Posterior cingulate gyrus (tissue), 11 donors: ENCODE measurements at places on chromosomes 11 and 22.

DNA sequence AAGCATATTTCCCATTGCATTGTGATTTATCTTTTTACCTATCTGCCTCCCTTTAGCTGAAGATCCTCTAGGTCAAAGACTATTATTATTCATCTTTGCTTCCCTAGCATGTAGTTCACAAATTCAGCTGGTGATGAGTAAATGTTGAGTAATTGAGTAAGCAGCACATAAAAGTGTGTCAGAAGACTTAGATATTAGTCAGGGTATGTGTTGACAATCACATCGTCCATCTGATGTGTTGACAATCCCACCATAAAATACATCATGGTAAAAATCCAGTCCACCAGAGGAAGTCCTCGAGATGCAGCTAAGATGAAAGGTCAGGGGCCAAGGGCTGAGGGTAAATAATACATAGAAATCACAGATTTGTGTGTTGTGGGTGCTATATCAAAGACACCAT lies 22.9 kb upstream of the ABTB2 start:
- no peak for DNase-seq

- no peak for DNase-seq
Observed at GRCh38 chr11:115764176-115764575, 260.0 kb upstream of the CADM1 start.

DNA sequence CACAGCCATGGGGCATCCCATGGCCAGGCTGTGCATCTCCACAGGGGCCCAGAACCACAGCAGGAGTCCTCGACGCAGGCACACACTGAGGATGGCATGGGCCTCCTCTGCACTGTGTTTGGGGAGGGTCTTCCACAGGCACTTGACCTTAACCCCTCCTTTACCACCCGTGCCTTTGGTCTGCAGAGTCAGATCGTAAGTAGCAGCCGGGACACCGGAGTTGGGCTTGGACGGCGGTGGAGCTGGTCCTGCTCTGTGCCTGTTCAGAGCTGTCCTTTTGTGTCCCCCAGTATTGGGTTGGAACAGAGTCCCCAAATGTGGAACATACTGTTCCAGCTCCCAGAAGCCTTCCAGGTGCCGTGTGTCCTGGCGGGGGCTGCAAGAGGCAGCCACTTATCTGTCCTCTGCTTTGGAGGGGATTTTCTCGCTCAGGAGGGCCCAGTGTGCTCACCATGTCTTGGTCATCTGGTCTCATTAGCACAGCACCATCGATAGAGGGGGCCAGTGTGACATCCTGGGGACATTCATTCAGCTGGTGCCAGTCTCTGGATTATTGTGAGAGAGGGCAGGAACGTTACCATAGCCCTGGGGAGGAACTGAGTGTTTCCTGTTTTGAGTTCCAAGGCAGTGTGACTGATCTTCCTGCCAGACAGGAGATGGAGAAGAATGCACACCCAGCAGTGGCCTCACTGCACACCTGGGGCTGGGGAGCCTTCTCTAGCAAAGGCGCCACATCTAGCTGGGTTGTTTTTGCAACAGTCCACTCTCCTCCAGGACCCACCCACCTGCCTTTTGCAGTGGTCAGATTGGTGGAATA lies 12.4 kb downstream of the CRELD2 start:
- DNase-seq, result peak; percentile 74

GRCh38 chr11:117690484-117691217 lies 106.4 kb downstream of the DSCAML1 start:
- DNase-seq, result no peak

DNA sequence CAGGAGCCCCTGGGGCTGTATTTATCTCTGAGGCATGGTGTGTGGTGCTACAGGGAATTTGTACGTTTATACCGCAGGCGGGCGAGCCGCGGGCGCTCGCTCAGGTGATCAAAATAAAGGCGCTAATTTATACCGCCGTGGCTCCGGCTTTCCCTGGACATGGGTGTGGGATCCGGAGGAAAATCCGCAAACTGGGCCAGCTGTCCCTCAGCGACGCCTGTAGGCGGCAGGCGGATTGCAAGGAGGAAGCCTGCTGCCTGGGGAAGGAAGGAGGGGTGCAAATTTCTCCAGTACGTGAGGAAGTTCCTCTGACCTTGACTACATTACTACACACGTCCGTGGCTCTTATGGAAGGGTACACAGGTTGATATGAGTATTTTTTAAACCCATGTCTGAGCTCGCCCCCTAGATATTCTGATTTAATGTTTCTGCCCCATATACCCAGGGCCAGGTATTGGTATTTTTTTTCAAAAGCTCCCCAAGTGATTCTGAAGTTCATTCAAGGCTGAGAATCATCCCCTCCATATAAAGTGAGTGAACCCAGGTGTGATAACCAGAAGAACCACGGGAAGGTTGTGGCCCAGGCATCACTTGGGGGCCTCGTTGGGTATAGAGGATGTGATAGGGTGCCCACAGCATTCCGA lies 2.8 kb downstream of the MYOD1 start:
- DNase-seq, result no peak

DNA sequence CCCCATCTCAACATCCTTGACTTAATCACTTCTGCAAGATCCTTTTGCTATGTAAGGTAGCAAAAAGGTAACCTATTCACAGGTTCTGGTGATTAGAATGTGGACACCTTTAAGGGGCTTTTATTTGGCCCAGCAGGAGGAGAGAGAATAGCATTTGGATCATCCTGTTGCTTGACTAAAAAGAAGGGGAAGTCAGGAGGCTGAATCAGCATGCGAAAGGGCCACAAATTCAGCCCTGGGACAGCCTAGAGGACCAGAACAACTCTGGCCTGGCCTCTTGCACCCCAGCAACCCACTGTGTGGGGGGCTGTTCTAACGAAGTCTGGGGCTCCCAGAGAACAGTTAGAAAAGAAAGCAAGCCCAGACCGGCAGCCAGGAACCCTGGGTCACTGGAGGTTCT lies 3.2 kb upstream of the HMOX1 start:
- no peak for DNase-seq

- DNase-seq, result peak; percentile 95
Observed at GRCh38 chr11:78798663-78799062, 224.0 kb upstream of the NARS2 start.

DNA sequence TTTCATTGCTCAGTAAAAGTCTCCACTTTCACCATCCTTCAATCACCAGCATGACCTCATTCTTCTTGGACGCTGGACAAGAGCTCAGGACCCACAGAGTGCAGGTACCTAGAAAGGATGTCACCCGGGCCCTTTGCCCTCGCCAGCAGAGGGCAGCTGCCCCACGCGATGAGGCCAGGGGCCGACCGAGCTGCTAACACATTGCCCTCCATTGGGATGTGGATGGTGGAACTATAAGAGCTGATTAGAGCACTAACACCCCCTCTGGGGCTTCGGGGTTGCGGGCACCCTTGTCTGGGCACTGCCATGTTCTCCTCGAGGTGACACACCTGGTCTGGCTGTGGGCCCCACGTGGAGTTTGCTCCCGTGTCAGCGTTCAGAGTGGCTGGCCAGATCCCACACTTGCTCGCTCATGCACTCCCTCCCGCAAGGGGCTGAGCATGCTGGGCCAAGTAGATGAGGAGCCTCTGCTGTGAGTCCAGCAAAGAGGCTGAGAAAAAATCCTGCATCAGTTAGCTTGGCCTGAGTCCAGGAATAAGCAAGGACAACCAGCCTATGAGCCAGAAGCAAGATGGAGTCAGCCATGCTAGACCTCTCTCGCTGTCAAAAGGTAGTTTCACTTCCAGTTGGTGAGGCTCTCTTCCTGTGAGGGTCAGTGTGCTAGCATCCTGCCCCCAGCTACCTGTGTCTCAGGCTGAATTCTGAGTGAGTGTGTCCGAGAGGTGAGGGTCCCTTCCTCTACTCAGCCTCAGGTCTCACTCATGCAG lies 9.8 kb downstream of the KRTAP5-6 start:
- DNase-seq, result peak; percentile 80
